DMS 273 treated with DMSO at 0.1 percent for 48 hours (cell line): ENCODE measurements at places on chromosomes 2 and 18.

- no peak for DNase-seq
Measured at GRCh38 chr2:191706791-191707190, 28.9 kb downstream of the NABP1 start.

DNA sequence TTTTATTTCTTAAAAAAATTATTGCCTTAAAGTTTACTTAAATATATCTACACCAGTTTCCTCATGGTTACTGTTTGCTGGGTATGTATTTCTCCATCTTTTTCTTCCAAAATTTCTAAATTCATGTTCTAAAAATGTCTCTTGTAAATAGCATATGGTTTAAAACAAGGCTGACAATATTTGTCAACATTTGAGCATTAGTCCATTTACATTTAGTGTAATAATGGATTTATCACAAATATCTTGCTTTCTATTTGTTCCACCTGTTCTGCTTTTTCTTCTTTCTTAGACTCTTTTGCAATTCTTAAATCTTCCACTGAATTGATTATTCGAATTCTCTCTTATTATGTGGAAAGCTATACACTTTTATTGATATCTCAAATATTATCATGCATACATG, 87.7 kb upstream of the SMAD7 start:
- DNase-seq, result no peak

GRCh38 chr18:23316988-23317387, 136.1 kb upstream of the RIOK3 start:
- no peak for DNase-seq

- DNase-seq, result peak; percentile 9
Measured at GRCh38 chr2:159128191-159128590, 158.3 kb downstream of the WDSUB1 start.

DNA sequence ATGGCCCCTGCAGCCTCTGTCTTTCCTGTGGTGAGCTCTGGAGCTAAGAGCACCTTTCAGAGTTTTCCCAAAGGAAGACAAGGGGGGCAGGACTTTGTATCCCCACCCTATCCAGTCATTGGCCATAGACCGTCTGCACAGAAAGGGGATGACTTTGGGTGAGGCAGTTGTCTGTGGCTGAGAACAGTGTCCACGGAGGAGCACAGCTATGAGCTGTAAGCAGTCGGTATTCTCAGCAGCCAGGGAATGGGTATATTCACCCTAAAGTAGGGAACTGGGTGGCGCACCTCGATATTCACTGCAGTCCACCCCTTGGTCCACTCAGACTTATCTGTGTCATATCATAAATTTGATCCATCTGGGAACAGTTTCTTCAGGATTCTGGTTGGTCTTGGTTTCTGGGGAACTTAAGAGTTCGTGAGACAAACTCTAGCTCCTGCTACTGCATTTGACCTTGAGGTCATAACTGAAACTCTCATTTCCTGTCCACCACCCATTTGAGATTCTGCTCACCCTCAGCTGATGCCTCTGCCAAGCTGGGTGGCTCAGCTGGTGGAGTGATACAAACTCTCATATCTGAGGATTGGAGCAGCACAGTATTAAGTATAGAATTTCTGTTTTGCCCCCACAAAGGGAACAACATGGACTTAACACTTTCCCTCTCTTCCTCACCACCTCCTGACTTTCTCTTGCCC, 45.2 kb upstream of the SCG2 start:
- DNase-seq, result no peak

GRCh38 chr2:144567745-144568144, 47.8 kb upstream of the ZEB2 start:
- DNase-seq, result no peak

DNA sequence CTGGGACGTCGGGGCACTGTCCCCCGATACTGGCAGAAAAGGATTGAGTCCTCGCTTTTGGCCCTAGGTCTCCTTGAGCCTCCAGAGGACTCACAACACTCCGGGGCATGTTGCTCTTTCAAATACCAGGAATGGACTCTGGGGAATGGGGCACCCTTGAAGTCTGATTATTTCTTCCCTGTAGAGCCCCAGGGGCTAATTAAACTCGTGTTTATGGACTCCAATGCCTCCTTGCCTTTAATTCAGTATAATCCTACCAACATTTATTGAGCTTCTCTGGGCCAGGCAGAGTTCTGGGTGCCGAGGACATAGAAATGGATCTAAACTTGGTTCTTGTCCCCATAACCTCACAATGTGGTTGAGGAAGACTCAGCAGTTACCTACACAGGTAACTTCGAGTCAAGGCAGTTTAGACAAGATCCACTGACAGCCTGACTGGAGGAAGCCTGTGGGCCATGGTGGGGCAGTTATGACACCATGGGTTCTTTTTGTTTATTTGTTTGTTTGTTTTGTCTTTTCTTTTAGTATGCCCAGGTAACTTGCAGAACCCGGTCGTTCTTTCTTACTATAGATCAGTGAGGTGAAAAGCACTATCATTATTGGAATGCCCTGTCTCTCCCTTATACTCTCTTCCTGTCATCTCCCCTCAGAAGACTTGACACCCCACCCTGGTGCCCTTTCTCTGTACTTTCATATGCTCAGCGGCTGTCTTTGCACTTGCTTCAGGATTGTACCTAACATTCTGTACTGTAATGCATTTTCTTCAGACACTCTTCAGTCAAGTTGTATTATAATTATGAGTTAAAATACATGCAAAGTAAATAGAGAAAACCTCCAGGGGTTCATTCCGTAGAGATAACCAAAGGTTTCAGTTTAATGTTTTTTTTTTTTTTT, 3.2 kb downstream of the CFLAR start:
- DNase-seq, result no peak

GRCh38 chr2:149858901-149859634, 271.5 kb upstream of the MMADHC start:
- DNase-seq, result no peak

- DNase-seq, result peak; percentile 36
Measured at GRCh38 chr18:50819728-50820378, at the start of gene MRO. MRO (minus strand) TSS chr18:50820016; CDS start chr18:50809400, 10,616 bp downstream.

DNA sequence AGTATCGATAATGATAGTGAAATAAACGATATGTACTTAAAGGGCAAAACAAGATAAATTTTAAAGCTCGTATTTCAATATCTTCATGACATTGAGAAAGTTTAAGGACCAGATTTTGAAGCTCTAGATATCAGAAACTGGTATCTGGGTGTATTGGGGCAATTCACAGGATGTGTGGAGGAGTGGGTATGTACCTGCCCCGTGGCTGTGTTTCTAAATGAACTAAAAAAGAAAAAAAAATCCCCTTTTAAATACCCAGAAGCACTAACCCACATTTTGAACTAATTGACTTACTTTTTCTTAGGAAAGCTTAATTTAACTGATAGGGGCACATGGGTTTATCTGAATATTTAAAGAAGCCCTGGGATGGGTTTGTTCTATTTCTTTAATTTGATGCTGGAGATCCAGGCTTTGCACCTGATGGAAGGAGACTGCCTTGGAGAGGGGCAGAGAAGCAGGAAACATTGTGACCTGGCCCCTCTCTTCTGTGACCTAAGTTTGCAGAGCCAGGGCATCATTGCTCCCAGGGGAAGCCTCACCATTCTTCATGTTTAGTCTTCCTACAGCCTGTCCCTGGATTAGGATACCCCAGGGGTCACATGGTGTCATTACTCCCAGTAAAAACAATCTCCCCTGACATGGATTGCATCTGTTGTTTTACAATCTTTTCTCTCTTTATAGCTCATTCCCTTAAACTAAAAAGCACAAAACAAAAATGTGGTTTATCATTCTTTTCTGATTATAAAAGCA, 7.6 kb upstream of the KCTD1 start:
- DNase-seq, result no peak

DNA sequence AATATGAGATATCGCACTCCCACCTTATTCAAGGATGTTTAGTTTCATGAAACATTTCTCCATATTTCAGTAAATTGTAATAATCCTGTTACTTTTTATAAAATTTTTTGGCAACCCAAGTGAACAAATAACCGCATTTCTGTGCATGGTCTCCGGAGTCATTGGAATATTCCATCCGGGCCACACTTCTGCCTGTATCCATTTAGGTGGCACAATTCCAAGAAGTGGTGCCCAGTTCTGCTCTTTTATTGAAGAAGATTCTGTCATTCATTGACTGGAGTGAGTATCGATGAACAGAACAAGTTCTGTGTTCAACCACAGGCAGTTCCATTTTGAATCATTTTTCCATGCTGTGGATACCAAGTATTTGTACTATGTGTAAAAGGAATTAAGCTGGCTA, 26.6 kb upstream of the ICOS start:
- DNase-seq, result no peak

DNA sequence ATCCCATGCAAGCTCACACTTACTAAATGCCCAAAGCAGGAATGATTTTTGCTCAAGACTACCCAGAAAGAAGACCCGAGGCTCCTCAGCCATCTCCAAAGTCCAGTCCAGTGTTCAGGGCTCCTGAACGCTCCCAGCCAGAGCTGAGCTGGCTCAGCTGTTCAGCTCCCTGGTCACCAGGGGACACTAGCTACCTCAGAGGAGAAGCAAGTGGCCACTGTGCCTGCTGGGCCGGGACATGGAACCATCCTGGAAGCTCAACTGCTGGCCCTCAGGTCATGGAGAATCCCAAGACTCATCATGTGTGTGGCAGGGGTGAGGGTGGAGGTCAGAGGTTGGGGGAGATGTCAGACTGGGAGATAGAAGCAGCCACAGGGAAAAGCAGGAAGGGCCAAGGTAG, 89.0 kb downstream of the GALNT14 start:
- DNase-seq, result no peak

DNA sequence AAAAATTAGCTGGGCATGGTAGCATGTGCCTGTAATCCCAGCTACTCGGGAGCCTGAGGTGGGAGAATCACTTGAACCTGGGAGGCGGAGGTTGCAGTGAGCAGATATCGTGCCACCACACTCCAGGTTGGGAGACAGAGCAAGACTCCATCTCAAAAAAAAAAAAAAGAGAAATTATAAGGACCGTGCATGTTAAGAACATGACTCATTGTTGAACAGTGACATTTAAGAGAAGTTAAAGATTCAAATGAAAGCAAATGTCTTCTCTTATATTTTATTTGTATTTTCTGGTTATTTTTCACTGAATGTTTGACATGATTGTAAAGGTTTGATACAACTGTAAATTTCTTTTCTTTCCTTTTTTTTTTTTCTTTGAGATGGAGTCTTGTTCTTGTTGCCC, 69.6 kb downstream of the APLF start:
- DNase-seq, result no peak

DNA sequence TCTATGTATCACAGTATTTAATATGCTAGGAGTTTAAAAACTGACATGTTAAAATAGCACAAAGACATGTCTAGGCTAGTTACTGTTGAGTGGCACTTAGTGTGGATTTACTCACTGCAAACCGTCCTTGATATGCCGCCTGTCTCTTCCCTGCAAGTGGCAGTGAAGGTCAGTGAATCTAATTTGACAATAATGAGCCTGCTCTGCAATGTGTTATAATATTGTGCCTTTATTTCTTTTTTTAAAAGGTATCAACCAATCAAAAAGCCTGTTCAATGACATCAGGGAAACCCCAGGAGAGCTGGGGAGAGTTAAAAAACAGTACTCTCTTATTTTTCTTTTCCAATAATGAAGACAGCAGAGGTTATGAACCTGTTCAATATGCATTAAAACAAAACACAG, 384.1 kb downstream of the ERBB4 start:
- no peak for DNase-seq

GRCh38 chr2:145199827-145200706, 680.1 kb upstream of the ZEB2 start:
- DNase-seq, result no peak

- DNase-seq, result no peak
Measured at GRCh38 chr2:41994233-41994637, 53.6 kb upstream of the PKDCC start.

DNA sequence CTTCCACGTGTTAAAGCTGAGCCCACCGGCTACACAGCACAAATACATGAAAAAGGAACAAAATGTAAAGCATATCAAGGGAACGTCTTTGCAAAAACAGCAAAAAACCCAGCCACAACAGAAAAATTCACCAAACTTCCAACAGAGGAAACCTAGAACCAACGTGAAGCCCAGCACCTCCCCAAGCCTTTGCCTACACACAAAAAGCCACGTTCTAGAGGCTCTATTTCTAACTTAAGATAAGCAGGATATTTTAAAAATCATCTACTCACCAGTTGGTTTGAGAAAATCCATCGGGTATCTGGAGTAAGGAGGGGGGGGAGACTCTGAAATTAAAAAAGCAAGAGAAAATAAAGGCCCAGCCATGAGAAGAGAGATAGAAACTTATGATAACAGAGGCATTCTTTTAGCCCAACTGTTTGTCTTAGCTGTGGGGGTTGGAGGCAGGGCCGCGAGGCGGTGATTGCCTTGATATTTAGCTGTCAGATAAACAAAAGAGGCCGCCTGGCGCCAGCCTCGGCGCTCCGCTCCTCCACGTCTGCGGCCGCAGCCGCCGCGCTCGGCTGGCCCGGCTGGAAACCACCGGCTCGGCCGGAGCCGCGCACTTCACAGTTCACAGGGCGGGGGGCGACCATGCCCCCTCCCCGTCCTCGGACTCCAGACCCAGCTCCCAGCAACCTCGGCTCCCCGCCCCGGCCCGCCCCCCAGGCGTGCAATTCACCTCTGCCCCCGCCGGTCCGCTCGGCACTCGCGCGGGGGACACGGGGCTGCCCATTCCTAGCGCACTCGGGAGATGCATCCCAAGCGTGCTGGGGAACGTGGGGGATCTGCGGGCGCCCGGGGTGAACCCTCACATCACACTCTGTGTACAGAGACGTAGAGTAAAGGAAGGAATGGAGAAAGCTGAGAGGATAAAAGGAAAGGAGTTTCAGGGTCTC, 2.4 kb downstream of the SMAD7 start:
- no peak for DNase-seq

- DNase-seq, result no peak
Measured at GRCh38 chr2:229523663-229524062, 190.7 kb downstream of the DNER start.

DNA sequence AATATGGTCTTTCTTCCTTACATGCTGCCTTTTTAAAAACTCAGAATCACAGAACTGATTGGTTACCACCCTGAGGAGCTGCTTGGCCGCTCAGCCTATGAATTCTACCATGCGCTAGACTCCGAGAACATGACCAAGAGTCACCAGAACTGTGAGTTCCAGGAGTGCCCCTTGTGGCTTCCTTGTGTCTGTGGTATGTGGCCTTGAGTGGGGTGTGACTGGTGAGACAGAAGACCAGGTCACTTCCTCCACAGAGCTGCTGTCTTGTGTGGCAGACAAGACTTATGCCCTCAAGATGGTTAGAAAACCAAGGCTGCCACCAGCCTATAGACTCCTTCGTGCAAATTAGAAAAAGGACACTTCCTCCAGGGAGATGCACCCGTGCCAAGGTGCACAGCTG, 72.6 kb downstream of the EPAS1 start:
- DNase-seq, result no peak

- no peak for DNase-seq
Measured at GRCh38 chr2:42572297-42573081, 4.1 kb downstream of the MTA3 start.

DNA sequence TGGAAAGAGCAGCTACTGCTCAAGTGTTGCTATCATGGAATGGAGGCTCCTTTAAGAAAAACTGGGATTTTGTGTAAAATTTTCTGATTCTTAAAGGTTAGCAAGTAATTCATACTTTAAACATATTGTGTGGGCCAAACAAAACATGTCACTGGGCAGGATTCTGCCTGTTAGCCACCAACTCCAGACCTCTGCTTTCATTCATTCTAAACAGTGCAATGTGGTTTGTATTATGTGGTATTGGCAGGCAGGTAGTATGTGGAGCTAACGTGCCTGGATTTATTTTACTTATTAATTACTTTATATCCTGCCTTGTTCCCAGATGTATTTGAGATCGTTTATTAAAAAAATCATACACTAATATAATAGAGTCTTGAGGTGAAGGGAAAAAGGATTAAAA, 1521.3 kb upstream of the ACVR2A start:
- DNase-seq, result no peak
